GM12864 (cell line): ENCODE measurements at places on chromosomes 11 and 22.

GRCh38 chr11:4543561-4543960 lies 1.4 kb upstream of the OR52M1 start:
- no peak for DNase-seq

GRCh38 chr11:78667461-78667860 lies 92.8 kb upstream of the NARS2 start:
- no peak for DNase-seq

- DNase-seq, result no peak
Observed at GRCh38 chr11:75557666-75558494, 4.2 kb upstream of the SERPINH1 start.

- no peak for DNase-seq
Observed at GRCh38 chr11:72177656-72178055, 14.3 kb upstream of the FOLR1 start.

DNA sequence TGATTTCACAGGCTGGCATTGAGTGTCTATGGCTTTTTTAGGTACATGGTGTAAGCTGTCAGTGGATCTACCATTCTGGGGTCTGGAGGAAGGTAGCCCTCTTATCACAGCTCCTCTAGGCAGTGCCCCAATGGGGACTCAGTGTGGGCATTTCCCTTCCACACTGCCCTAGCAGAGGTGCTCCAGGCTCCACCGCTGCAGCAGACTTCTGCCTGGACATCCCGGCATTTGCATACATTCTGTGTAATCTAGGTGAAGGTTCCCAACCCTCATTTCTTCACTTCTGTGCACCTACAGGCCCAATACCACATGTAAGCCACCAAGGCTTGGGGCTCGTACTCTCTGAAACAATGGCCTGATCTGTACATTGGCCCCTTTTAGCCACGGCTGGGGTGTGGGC lies 78.3 kb downstream of the RNF169 start:
- DNase-seq, result no peak

DNA sequence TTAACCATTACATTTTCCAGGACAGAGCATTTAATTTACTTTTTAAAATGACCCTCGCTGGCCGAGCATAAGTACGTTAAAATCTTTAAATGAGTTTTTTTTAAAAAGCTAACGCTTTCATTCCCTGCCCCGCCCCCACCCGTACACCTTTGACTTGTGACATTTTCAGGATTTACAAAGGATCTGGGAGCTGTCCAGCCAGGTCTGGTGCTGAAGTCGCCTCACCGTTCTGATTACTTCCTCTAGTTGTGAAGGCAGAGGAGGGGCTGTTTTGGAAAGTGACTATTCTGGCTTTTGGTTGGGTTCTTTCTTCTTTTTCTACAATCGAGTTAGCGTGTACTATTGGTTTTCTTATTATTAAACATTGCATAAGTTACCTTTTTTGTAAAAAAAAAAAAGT lies 2.9 kb downstream of the C11orf87 start:
- no peak for DNase-seq

DNA sequence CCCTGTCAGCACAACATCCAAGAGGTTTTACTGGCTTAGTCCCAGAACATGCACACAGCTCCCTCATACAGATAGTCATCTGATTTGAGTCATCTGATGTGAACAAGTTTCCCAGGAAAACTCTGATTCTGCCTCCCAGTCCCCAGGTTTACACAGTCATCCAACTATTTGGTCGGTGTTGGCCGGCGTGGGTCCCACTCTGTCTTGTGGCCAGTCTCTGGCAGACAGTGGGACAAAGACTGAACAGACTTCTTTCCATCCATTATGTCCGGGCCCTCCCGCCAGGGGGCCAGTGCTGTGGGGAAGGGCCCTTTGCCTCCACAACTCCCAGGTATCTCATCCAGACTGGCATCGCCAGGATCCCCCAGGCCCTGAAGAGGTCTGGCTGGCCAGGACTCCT lies 60.0 kb downstream of the BTG4 start:
- DNase-seq, result no peak

DNA sequence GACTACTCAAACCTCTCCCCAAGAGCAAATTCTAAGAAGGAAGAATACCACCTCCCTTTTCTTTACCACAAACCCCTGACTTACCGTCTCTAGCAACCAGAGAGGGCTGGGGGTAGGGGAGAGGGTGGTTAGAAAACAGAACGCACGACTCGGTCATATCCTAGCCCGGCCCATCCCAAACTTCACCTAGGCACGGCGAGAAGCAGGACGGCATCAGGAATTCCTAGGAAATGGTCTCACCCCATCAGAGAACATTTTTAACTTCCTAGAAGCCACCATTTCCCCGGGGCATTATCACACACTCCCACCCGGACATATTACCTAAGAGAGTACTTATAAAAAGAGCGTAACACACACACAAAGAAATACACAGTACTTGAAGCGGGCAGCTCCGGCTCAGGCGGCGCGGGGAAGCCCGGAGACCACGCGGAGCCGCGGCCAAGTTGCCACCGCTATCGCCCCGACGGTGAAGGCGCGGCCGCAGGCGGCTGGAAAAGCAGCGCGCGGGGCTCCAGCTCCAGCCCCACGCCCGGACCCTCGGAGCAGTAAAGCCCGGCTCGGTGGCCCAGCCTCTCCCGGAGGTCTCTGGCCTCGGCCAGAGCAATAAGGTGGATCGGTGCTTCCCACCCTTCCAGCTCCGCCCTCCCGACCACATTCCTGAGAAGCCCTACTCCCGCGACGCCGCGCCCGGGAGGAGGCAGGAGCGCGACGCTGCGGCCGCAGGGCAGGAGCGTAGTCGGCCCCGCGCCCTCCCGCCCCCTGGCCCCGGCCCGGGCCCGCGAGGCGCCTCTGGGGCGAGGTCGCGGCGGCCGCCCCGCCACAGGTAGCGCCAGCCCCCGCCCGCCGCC lies 878 bp downstream of the RRAS2 start:
- no peak for DNase-seq

- no peak for DNase-seq
Observed at GRCh38 chr11:125101596-125101995, 9.8 kb downstream of the TMEM218 start.

GRCh38 chr11:65131417-65131776 lies 2.9 kb downstream of the SYVN1 start:
- DNase-seq, result no peak

DNA sequence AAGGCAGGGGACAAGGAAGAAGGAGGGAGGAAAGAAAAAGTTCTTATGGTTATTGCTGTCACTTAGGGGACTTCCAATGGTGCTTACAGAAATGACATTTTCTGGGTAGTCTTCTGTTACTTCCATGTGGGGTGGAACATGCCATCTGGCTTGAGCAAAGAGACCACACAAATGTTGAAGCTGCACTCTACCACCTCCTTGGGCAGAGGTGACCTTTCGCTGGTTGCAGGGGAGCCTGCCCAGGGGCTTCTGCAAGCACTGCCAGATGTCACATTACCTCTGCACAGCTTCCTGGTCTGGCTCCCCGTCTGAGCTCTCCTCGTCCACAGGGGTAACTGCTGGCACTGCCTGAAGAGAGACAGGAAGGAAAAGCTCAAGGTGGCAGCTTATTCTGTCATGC lies 32.6 kb upstream of the APOA1 start:
- DNase-seq, result no peak

DNA sequence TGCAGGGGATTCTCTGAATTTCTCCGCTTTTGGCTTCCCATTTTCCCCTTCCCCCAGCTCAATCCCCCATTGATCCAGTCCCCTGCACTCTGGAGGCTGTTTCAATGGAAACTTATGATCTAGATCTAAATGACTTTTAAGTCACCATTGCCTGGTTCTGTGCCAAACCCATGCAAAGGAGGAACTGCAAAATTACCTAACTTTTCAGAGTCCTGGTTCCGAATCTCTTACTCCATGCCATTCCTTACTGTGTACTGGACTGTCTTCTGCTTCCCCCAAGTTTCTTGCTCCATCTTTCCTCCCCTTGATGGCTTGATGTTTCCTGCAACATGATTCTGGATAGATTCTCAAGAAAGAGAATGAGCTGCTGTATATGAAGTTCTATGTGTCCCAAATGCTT lies 327.8 kb downstream of the MIAT start:
- no peak for DNase-seq

- no peak for DNase-seq
Observed at GRCh38 chr11:128590587-128590986, 3.2 kb upstream of the ETS1 start.

DNA sequence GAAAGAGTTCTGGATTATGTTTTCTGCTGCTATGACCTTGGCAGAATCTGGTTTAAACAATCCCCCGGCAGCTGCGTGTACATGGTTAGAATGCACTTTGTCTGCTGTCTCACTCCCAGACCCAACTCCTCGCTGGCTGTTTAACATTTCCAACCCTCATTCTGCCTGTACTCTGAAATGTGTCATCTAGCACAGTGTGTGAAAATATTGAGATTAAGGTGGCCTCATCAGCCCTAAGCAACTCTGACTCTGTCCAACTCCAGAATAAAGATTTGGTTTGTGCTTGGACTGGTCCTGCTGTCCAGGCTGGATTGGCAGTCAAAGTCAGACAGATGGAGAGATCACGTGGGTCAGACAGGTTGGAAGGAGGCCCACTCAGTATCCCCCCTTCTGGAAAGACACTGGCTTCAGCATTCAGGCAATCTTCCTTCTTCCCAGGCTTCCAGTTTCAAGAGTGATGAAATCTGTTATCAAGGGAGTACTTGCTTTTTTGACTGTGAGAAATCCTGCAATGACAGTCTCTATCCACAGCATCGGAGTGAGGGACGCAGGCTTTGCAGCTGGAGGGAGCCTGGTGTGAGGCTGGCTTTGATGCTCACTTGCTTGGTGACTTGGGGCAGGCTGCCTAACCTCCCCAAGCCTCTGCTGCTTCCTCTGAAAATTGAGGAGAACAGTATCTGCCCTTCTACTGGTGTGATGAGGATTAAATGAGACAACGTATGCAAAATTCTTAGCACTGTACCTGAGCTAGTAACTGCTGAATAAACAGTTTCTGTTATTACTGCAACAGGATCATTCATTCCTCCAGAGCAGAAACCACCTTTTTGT lies 29.8 kb downstream of the ABTB2 start:
- no peak for DNase-seq

DNA sequence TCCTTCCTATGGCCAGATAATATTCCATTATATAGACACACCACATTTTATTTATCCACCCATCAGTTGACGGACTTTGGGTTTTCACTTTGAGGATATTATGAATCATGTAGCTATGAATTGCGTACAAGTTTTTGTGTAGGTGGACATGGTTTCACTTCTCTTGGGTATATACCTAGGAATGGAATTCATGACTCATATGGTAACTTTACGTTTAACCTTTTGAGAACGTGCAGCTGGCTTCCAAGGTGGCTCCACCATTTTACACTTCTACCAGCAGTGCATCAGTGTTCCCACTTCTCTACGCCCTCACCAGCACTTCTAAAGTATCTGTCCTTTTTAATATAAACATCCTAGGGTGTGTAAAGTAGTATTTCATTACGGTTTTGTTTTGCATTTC lies 112.0 kb downstream of the PLEKHA7 start:
- peak; percentile 91 for DNase-seq

GRCh38 chr11:111359223-111360149 lies 19.6 kb downstream of the POU2AF1 start:
- DNase-seq, result no peak

GRCh38 chr11:115787302-115787701 lies 283.1 kb upstream of the CADM1 start:
- no peak for DNase-seq

DNA sequence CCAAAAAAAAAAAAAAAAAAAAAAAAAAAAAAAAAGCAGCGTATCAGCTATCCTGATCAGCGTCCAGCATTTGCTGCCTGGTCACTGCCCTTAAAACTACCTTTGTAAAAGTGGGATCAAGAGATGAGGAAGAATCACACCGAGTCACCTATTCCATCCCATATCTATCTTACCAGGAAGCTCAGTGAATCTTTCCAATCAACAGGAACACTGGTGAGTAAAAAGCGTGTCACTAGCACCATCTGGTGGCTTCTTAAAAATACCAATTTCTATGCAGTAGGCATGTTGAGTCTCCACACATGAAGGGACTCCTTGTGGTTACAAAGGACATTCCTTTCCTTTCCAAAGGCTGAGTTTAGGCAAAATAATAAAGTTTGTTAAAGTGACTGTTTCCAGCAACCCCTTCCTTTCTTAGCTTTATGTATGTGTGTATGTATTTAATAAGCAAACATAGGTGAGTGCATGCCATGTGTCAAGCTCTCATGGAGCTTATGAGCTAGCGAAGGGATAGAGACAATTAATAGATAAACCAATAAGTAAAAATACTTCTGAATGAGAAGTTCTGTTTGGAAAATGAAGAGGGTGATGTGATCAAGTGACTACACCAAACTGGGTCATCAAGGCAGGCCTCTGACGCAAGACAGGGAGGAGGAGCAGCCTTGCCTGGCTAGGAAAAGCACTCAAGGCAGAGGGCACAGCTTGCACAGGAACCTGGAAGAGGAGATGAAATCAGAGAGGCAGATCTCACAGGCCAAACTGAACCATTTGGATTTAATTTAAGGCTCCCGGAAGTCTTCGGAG lies 13.9 kb upstream of the TP53AIP1 start:
- DNase-seq, result peak; percentile 7

- no peak for DNase-seq
Observed at GRCh38 chr11:71406681-71407080, 41.5 kb downstream of the DHCR7 start.

DNA sequence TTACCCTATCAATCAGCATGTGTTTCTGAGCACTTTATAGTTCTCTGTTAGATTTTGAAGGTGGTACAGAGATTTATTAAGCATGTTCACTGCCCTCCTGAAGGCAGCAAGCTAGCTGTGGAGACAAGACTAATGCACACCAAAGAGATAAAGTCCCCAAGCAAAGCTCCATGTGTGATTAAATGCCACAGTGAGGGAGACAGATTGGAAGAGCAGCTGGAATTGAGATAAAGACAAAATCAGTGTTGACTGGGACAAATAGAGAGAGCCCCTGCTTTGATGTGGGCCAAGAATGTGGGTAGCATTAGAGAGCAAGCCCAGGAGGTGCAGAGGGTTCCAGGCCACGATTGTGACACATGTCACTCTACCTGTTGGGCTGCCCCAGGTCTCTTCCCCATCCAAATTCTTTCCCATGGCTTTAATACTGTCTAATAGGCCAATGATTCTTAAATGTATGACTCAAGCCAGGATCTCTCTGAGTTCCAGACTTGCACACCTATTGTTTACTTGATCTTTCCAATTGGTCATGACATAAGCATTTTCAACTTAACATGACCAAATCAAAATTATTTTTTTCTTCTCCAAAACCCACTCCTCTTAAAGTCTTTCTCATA lies 60.1 kb upstream of the ZC3H12C start:
- no peak for DNase-seq

DNA sequence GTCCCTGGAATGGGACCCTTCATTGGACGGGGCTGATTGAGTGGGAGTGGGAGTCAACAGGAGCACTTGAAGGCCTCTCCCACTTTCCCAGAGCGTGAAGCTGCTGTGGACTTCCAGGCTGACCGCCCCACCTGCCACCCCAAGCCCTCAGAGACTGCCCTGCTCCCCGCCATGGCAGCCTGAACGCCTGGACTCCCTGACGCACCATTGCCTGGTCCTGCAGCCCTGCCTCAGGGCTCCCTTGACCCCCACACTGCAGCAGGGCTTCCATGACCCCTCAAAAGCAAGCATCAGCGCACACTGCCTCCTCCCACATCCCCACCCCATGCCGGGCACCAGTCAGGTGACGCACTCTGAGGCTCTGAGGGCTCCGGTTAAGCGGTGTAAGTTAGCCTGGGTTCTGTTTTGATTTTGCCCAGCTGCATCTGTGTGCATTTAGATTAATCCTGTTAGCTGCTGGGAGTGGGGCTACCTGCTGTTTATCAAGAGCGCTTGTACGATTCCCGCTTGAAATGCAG lies 39.4 kb downstream of the TRIM29 start:
- no peak for DNase-seq

- no peak for DNase-seq
Observed at GRCh38 chr11:128865490-128865889, 1.6 kb downstream of the KCNJ1 start.
